ENCODE measurements at places on chromosomes 2 and 18.

DNA sequence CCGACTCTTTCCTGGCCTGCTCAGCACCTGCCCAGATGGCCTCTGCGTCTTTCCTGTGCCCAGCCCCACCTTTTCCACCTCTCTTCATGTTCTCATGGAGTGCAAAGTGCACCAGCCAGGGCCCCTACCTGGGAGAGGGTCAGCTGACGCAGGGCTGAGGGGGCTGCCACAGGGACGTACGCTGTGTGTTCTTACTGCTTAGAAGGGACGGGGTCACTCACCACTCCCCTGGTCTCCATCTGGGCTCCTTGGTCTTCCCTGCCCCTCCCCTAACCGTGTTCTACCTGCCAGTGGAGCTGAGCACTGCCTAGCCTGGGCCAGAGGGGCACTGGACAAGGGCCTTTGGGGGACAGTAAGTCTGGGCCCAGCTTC lies 8.6 kb downstream of the ERFE start:
- no peak for DNase-seq

GRCh38 chr2:157262248-157262647 lies 4.7 kb downstream of the GALNT5 start:
- DNase-seq: no peak

GRCh38 chr2:37802899-37803379 lies 122.1 kb upstream of the RMDN2 start:
- no peak for DNase-seq

GRCh38 chr18:7393080-7393479 lies 162.2 kb downstream of the LRRC30 start:
- DNase-seq: no peak

GRCh38 chr2:197710424-197711042 lies 5.4 kb downstream of the MARS2 start:
- DNase-seq: no peak

- no peak for DNase-seq
These were observed 32.5 kb downstream of the HS6ST1 start for GRCh38 chr2:128286011-128286721.

DNA sequence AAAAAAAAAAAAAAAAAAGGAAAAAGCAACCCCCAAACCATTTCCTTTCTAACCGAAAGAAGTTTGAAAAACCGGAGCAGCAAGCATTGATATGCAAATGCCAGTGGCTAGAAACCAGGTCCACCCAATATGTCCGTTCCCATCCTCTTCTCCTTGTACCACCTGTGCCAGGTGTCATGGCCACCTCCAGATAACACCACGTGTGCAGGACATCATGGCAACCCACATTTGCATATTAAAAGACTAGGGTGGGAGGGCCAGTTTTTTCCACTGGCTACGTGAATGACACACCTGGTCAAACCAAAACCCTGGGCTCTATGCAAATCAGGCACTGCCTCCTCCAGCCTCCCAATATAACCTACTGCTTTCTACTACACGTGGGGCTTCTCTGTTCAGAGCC lies 303.3 kb upstream of the GULP1 start:
- DNase-seq: no peak

- DNase-seq: no peak
These were observed 93.8 kb downstream of the SCG2 start for GRCh38 chr2:223508372-223508771.

GRCh38 chr18:6648581-6648980 lies 80.9 kb upstream of the ARHGAP28 start:
- DNase-seq: no peak

GRCh38 chr2:69059731-69060290 lies 46.8 kb downstream of the ANTXR1 start:
- DNase-seq: no peak

DNA sequence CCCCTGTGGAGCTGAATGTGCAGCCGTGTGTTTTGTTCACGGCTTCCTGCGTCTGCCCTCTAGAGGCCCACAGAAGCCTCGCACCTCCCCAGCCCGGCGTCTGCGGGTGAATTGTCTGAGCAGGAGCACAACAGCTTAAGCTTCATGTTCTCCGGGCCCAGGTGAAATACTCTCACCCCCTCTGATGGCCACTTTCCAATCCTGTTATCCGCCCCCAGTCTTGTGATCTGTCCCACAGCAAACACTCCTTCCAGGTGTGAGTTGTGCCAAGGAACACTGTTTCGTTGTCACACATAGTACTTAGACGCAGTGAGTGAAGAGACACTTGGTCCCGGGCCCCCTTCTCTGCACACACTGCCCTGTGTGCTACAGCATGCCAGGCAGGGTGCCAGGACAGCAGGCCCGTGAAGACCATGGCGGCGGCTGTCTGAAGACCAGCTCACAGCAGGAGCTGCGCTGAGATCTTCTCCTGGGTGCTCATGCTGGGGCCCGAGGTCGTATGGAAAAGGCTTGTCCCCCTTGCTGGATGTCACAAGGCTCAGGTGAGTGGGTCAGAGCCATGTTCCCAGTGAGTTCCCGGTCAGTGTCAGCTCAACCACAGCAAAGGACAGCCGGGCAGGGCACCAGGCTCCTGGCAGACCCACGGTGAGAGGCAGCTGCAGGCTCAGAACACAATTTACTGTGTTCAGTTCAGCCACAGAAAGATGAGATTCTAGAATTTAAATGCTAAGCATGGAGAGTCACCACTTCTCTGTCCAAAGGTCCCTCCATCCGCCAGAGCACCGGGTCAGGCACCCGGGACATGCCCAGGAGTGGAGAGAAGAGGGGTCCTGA lies 6.8 kb upstream of the PXDN start:
- DNase-seq: no peak

GRCh38 chr2:100018341-100019193 lies 123.8 kb downstream of the AFF3 start:
- DNase-seq: no peak

- DNase-seq: no peak
These were observed 10.2 kb downstream of the PROKR1 start for GRCh38 chr2:68653538-68653982.

DNA sequence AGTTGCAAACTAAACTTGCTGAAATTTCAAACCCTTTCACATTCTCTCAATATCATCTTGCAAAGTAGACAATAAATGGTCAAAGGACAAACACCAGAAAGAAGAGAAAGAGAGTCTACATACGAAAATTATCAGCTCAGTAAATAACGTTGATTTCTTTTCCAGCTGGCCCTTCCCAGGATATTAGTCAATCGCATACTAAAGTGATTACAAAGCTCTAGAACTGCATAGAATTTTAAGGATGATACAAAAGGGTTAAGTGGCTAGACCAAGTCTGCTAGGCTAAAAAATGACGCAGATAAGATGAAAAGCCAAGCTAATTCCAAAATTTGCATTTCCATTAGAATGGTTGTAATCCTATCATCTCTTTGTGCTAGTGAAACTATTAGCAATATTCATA lies 405.7 kb downstream of the FBXO15 start:
- DNase-seq: no peak

- DNase-seq: no peak
These were observed 11.9 kb upstream of the TET3 start for GRCh38 chr2:73972846-73973245.

- no peak for DNase-seq
These were observed 39.8 kb upstream of the SPTBN1 start for GRCh38 chr2:54416166-54416813.

- no peak for DNase-seq
These were observed 2.0 kb downstream of the IHH start for GRCh38 chr2:219058541-219059374.

DNA sequence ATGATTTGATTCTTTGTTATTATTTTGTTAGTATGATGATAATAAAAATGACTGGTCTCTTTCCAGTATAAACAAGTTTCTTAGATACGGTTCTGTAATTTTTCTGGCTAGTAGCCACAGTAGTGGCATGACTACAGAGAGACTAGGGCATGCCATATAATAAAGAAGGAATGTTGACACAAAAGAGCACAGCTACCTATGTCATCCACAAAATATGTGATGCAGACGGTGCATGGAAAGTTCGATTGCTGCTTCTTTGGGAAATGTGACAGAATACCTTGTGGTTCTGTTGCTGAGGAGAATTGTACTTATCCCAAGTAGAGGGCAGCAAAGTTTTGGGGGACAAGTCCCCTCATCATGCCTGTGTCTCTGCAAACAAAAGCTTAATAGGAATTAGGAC lies 26.1 kb upstream of the SETBP1 start:
- no peak for DNase-seq

DNA sequence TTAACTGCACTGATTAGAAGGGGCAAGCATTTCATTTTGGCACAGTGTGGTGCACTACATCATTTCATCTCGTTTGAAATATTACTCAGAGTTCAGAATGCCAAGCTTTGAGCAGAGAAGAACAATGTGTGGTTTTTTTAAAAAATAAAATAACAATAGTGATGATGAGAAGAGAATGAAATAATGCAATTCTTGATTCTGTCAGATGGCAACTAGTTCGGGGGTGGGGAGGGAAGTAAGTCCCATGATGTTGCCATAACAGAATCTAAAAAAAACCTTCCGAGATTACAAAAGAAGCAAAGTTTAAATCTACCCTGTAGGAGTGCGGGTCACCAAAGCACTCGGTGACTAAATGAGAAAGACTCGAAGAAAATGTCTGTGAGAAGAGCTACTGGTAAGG lies 490.4 kb downstream of the NR4A2 start:
- DNase-seq: no peak

DNA sequence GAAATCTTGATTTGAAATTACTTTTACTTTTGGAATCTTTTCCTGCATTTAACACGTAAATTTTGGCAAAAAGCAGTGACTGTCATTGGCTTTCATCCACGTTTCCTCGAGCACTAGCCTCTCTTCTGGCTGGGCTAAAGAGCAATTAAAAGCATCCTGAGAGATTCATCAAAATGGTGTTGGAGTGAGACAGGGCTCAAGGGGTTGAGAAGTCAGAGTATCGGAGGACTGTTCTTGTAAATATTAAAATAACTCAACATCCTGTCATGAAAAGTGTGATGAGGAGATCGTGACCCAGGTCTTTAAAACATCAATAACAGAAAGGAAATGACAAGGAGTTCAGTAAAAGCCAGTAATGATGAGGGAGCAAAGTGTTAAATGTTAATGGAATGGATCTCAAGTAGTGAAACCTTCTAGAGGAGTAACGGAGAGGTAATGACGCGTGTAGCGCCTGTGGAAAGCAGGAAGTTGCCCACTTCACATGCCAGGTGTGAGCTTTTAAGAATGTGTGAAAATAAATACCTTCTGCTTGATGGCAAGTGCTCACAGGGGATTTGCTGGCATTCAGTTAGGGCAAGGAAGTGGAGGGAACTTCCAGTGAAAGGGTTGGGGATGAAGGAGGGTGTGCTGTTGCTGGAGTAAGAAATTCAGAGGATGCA lies 754.4 kb downstream of the ADCYAP1 start:
- DNase-seq: no peak

- no peak for DNase-seq
These were observed 228.6 kb downstream of the RAD51AP2 start for GRCh38 chr2:17289669-17290068.

GRCh38 chr2:160932960-160933359 lies 227.3 kb upstream of the TANK start:
- no peak for DNase-seq

DNA sequence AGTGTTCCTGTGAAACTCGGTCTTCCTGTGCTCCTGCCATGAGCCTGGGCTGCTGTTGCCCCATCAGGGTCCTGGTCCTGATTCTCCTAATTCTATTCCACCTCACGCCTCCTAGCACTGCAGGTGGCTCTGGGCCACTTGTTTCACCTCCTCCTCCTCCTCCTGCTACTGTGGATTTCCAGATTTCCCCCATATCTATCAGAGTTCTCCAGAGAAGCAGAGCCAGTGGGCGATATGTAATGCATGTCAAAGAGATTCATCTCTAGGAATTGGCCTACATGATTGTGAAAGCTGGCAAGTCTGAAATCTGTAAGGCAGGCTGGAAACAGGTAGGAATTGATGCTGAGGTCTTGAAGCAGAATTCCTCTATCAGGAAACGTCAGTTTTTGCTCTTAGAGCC lies 45.3 kb downstream of the CHRNA1 start:
- DNase-seq: no peak

DNA sequence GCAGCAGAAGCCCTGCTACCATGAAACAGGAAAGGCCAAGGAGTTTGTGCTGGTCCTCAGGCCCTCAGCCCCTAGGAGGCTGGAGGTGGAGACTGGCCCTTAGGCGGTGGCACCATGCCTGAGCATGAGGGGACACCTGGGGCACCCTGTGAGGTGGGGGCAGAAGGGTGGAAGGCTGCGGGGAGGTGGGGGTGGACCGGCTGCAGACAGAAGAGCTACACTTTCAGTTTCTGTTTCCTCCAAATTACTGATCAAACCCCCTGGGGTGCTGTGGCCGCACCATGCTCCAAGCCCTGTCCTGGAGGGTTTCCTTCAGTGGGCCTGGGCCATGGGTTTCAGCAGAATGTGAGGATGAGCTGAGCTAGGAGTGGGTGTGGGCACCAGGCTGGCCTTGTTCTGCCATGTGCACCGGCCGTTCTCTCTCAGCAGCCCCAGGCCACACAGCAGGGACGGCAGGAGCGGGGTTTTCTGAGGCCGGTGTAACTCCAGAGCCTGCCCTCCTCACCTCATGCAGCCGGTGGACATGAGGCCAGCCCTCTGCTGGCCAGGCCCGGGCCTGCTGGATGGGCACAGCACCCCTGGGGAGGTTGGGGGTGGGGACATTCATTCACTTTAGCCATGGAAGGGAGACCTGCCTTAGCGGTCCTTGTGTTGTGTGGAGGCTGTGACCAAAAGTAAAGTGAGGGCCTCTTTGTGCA lies 51.5 kb downstream of the PLEKHB2 start:
- no peak for DNase-seq

GRCh38 chr2:159939946-159940345 lies 122.5 kb downstream of the PLA2R1 start:
- DNase-seq: no peak

DNA sequence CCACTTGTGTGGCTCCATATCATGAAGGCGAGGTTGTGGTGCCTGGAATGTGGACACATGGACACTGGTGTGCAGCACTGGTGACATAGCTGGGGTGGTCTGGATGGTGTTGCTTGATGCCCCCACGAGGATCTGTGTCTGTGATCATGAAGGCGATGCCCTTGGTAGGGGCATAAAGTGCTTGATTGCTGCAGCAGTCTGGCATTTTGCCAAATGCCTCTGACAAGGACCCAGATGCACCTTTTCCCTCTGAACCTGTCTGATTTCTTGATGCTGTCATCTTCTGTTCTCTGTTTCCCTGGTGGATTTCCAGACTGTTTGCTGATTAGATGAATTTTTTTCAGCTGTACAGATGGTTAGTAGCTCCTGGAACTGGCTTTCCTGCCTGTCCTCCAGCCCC lies 752.0 kb upstream of the HS6ST1 start:
- no peak for DNase-seq

DNA sequence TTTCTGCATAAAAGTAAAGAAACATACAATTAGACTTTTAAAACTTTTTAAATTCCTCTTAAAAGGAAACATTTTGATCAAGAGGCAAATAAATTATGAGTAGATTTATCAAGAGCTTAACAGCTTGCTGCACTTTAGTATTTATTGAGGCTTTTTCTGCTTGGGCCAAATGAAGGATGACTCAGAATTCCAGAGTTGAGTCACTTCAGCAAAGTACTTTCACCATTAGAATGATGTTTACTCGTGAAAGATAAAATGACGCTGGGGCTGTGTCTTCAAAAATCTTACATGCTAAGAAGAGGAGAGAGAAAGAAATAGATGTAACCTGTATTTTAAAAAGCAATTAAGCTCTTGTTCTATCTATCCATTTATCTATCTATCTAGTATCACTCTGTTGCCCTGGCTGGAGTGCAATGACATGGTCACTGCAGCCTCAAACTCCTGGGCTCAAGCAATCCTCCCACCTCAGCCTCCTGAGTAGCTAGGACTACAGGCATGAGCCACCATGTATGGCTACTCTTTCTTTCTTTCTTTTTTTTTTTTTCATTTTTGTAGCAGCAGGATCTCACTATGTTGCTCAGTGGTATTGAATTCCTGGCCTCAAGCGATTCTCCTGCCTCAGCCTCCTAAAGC lies 75.3 kb upstream of the RIOK3 start:
- no peak for DNase-seq

Data from stimulated activated CD4-positive, alpha-beta T cell treated with anti-CD3 and anti-CD28 coated beads, Interleukin-1b, Interleukin-23, amount 100 ng/mL, for 1 hour (primary cell).